ENCODE measurements at places on chromosomes 16 and 17.

DNA sequence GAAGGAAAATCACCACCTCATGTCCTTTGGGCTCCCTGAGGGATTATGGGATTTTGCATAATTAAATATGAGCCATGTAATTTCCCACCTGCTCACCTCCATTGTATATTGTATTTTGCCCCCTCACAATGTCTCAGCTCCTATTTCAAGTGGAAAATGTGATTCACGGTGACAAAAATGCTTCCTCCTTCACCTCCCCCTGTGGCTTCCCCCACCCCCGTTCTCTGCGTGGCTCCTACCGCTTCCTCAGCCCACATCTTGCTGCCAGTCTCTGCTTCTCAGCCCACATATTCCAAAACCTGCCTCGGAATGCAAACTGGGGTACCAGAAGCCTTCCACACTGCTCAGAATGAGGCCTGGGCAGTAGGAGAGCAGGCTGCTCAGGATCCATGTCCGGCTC, 394.5 kb upstream of the C16orf82 start:
- DNase-seq, result no peak

- no peak for DNase-seq
These were observed 72.0 kb downstream of the FTO start for GRCh38 chr16:53775821-53776431.

DNA sequence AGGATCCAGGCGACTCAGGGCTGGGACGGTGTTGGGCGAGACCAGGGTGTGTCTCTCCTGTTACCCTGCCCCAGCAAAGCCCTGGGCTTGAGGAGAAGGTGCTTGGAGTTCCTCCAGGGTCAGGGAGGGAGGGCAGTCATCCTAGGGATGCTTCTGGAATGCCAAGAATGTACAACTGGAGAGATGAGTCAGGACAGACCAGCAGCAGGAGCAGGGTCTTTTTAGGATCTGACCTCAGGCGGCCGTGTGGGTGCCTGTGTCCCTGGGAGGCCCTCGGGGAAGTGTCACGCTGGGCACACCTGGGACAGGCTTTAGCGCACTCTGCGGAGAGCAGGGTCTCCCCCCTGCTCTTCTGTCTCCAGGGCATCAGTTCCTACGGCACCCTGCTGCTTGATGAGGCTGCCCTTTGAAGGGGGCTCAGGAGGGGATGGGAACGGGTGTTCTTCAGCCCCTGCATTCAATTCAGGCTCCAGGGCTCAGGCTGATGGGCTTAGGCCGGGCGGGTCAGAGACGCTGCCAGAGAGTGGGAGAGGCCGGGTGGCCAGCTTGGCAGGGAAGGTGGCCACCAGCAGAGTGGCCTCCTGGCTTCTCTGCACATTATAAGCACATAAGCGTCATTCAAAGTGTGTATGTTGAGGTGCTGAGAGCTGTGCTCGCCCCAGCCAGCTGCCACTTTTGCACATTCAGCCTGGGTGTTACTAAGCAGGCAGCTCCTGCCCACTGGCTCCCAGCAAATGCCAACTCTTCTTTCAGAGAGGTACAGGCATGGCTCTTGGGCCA, 8.4 kb upstream of the MTSS2 start:
- no peak for DNase-seq

DNA sequence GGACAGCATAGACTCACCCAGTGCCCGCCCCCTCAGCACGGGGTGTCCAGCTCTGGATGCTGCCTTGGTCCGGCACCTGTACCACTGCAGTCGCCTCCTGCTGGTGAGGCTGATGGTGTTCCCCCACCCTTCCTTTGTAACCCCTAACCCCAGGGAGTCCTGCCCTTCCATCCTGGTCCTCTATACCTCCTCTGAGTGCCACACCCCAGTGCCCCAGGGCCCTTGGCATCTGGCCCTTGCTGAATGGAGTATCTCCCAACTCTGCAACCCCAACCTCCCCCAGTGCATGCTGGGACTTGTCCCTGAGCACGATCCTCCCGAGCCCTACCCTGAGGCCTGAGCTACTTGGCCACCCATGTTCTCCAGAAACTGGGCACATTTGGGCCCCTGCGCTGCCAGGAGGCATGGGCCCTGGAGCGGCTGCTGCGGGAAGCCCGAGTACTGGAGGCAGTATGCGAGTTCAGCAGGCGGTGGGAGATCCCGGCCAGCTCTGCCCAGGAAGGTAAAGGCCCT, 15.8 kb downstream of the RIPOR1 start:
- no peak for DNase-seq

GRCh38 chr17:30332057-30332542, 1.8 kb downstream of the TMIGD1 start:
- DNase-seq, result peak; percentile 42

- DNase-seq, result no peak
These were observed 1109.7 kb downstream of the CDH11 start for GRCh38 chr16:64012166-64012565.

DNA sequence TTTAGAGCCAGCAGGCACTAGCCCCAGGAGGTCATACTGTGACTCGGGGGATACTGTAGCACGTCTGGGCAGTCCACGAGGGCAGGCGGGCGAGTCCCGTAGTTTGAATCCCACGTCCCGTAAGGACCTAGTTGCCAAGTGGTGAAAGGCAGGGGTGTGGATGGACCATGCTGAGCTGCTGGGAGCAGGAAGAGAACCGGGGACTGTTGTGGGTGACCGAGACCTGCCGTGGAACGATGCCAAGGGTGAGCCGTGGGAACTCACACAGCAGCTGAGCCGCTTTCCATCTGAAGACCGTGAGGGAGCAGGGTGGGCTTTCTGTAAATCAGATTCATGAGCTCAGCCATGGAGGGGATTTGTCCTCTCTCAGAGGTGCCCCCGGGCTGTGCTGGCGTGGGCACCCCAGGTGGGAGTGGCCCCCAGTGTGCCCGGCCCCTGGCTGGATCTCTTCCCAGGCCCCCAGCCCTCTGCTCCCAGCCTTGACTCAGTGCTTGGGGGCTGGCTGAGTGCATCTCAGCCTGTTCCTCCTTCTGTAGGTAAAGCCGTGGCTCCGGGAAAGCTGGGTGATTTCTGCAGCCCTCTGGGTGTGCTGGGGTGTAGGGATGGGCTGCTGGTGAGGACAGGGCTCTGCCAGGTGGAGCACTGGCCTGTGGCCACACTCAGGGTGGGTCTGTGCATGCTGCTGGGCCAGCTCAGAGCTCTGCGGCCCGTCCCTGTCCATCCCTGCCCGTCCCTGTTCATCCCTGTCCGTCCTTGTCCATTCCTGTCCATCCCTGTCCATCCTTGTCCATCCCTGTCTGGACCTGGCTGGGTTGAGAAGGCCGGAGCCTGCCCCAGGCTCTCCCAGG, 13.6 kb downstream of the ASPSCR1 start:
- DNase-seq, result no peak

DNA sequence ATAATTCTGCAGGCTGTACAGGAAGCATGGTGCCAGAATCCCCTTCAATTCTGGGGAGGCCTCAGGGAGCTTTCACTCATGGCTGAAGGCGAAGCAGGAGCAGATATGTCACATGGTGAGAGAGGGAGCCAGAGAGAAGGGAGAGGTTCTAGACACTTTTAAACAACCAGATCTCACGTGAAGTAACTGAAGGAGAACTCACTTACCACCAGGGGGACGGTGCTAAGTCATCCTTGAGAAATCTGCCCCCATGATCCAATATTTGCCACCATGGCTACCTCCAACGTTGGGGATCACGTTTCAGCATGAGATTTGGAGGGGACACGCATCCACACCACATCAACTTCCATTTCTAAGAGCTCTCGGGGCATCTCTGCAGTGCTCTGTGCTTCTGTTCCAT, 37.4 kb upstream of the GNA13 start:
- no peak for DNase-seq

DNA sequence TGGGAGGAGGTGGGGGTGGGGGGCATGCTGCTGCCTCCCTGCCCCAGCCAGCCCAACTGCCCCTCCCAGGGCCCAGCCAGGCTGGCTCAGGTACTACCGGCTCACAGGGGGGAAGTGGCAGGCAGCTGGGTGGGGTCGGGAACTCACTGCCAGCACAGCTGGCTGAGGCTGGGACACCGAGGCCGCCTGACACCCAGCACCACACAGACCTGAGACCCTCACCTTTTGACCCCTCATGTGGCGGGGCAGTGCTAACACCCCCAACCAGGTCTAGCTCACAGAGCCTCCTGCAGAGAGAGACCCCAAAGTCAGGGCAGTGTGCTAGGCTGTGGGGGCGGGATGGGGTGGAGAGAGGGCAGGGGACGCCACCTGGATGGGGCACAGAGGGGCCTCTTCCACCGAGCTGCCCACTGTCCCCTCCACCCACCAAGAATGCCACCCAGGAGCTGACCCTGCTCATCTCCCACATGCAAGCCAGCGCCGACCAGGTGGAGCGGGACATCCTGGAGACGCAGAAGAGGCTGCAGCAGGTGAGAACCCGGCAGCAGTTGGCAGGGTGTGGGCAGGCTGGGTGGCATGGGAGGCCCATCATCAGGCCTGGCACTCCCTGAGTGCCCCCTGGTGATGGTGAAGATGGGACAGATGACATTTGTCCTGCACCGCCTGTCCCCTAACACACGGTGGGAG, 3.0 kb downstream of the EVPLL start:
- DNase-seq, result no peak

- no peak for DNase-seq
These were observed 32.4 kb downstream of the CLTC start for GRCh38 chr17:59652119-59652518.

- DNase-seq, result peak; percentile 61
These were observed 31.2 kb downstream of the NSMCE1 start for GRCh38 chr16:27237219-27238015.

DNA sequence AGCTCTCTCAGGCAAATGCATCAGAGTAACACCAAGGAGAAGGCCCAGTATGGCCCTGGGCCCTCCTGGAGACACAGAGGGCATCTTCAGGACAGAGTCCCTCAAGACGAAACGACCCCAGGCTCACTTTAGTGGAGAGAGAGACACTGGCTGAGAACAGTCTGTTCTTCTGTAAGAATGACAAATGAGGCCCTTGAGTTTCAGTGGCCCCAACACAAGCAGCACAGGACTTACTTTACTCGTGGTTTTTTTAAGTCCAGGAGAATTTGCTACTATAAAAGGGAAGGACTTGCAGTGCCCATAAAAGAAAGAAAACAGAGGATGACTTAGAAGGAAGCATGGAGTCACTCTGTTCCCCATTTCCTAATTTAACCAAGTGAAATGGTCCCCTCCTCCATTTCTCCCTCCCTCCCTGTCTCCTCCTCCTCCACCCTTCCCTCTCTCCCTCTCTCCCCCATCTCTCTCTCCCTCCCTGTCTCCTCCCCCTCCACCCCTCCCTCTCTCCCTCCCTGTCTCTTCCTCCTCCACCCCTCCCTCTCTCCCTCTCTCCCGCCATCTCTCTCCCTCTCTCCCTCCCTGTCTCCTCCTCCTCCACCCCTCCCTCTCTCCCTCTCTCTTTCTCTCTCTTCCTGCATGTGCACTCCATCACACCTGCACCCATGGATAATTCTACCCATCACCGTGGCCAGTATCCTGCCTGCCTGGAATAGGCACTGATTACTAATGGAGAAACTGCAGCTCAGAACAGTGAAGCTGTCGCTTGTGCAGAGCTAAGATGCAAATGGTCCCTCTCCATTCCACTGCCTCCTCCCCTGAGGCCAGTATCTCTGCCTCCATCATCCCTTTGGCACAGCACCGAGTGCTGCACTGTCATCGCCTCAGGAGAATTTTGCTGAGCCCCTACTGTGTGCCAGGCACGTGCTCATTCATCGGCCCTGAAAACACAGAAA, 47.3 kb upstream of the RBFOX3 start:
- DNase-seq, result no peak

DNA sequence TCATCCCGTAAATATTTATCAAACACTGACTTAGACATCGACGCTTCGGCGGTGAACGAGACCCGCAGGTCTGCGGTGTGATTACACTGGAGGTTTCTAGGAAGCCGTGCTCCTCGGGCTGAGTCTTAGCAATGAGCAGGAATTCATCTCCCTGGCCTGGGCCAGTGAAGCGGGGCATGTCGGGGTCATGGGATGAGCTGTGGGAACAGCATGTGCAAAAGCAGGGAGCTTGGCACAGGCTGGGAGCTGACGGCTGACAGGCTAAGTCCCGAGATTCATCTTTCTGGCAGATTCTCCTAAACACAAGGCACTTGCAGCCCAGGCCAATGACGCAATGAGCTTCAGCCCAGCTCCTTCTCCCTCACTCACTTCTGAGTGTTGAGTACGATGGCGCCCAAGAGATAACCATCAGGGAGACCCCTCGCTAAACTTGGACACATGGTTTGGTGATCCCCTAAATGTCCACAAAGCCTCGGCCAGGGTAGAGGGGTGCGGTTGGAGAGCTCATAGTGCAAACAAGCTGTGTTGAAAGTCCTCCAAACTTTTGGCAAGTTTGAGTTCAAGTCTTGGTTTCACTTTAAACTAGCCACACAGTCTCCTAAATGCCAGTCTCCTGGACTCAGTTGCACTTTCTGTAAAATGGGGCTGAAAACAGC, 12.8 kb downstream of the CRISPLD2 start:
- no peak for DNase-seq

DNA sequence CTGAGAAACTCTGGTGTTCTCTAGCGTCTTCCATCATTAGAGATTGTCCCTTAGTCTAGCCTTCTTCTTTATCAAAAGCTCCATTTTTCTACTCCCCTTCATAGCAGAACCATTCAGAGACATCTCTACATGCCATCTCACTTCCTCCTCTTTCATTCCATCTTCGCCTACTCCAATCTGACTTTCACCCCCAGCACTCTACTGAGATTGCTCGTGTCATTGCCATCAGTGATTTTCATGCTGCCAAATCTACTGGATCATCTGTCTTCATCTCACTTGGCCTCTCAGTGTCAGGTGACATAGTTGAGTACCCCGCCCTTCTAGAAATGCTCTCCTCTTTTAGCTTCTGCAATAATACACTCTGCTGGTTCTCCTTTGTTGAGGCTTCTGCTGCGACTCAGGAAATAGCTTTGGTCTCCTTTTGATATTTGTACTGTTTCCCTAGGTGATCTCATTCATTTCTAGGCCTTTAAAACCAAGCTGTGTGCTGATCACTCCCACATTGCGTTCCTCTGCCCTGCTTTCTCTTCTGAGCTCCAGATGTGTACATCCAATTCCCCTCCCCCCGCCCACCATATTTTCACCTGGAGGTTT, 119.1 kb downstream of the FTO start:
- DNase-seq, result no peak

GRCh38 chr16:14196539-14196938, 125.4 kb downstream of the MRTFB start:
- DNase-seq, result no peak

GRCh38 chr17:44807817-44808155, 22.3 kb downstream of the GJC1 start:
- no peak for DNase-seq

DNA sequence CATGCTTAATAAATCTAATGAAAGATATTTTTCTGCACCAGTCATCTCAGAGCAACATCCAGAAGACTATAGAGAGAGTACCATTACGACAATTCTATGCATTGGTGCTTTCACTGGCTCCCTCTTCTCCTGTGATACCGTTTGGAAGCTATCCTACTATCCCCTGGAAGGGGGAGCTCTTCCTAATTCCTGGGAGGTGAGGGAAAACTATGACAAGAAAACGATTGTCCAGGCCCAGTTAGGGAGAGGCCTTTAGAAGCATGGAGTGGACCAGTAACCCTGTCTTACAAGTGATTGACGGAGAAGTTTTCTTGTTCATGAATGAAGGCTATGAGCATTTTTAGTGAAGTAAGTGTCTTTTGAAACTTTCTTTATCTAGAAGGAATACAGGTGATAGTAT, 150.2 kb downstream of the TANC2 start:
- DNase-seq, result no peak

All from T-helper 22 cell (primary cell).